SK-N-DZ (cell line): ENCODE measurements at places on chromosomes 2 and 18.

GRCh38 chr2:202774104-202774503 is 97.5 kb downstream of the ICA1L start:
- DNase-seq = no peak

DNA sequence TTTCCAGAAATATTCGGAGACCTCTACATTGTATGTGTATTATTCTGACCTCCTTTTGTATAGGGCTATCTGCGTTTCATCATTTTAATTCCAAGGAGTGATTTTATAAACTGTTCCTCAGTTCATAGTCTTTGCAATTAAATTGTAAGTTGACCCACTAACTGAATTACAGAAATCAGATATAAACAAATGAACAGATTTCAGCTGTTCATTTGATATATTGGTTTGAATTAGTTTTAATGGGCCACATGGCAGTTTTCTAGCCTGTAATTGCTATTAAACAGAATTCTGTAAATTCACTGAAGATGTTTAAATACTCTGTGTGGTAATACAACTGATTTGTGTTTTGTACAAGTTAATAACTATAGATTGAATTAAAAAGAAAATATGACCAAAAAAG is 346.4 kb upstream of the VWC2L start:
- peak; percentile 60 for DNase-seq

- DNase-seq = no peak
Observed at GRCh38 chr2:42999856-43000241, 207.5 kb upstream of the HAAO start.

DNA sequence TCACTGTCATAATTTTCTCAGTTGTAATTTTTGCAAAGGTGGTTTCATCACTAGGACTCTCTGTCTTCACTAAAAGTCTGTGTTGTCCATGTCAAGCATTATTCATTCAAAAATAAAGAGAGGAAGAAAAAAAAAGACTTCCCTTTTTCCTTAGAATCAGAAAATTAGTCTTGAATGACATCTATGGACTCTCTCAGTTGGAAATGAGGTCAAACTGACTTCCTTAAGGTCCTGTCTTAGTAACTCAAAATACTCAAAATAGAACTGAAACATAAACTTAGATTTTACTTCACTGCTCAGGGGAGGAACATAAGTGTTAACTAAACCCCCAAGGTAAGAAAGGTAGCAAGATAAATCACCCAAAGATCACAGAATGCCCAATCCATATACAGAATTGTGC is 2.2 kb upstream of the ZNF407 start:
- DNase-seq = no peak

DNA sequence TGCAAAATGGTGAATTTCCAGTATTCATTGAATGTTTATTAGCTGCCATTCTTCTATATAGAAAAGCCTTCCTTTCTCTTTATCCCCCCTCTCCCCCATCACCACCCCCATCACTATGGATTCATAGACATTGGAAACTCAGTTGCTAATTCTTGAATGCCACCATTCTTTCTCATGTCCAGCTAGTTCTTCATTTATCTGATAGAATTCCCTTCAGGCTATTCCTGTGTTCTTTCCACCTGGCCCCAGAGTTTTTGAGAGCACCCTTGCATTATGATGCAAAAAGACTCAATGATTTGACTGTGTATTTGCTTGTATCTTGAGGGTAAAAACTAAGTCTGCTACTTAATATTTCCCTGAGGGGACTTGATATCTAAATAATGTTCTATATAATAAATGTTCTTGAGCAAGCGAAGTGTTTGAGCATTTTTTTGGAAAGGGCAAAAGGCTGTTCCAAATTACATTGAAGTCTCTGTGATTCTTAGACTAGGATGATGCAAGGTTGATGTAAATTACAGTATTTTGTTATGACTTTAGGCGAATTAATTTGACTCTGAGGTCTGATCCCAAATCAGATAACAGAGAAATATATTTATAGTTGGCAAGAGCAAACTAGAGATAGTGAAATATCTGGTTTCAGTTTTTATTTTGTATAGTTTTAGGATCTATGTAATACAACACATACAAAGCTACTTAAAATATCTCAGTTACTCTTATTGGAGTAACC is 18.8 kb upstream of the SOS1 start:
- no peak for DNase-seq

DNA sequence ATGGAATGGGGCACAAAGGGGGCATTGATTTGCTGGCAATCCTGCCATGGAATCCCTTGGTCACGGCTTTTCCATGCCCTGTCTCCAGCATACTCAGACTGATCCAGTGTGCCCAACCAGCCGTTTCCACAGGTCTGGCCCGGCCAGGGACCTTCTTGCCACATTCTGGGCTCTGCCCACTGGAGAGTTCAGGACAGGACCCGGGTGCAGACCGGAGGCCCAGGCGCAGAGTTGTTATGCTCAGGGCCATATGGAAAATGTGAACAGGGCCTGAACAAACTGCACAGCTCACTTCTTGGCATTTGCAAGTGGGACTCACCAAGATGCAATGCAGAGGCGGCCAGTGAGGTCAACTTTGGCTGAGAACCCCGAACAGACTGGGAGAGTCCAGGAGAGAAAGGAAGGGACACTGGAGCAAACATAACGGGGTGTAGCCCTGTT is 15.6 kb upstream of the ASAP2 start:
- no peak for DNase-seq

DNA sequence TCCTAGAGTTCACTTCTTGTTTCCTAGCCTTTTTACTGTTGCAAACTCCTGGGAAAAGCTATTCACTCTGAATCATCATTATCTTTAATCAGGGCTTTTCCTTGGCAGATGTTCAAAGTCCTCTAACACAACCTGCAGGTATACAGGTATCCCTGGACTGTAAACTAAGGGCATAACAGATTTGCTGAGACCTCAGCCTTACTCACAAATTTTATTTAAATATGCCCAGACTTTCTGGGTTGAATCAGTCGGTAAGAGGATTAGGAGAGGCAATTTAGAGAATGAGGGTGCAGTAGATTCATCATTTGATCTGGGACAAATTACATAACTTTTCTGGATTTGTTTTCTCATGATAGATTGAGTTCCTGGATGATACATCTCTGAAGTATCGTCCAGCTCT is 217.8 kb upstream of the STON1 start:
- no peak for DNase-seq

GRCh38 chr2:183519371-183520056 is 395.3 kb downstream of the NUP35 start:
- no peak for DNase-seq

DNA sequence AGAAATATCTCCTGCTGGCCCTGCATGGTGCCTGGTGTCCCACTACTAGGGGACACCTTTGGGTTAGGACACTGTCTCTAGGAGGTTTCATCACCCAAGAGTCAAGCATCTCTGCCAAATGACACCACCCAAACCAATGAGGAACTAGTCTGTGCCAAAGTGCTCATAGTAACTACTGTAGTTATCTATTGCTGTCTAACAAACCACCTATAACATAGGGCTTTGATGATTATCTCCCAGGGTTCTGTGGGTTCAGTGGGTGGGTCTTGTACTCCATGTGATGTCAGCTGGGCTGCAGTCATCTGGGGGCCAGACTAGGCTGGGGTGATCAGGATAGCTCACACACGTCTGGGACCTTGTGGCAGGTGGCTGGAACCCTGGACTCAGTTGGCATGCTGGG is 59.8 kb downstream of the EPAS1 start:
- DNase-seq = no peak

- no peak for DNase-seq
Observed at GRCh38 chr18:48934415-48934722, 16.4 kb downstream of the SMAD7 start.

- DNase-seq = peak; percentile 39
Observed at GRCh38 chr18:80147037-80147417, 38.0 kb downstream of the ADNP2 start.

- DNase-seq = no peak
Observed at GRCh38 chr2:66761826-66762225, 326.9 kb downstream of the MEIS1 start.

DNA sequence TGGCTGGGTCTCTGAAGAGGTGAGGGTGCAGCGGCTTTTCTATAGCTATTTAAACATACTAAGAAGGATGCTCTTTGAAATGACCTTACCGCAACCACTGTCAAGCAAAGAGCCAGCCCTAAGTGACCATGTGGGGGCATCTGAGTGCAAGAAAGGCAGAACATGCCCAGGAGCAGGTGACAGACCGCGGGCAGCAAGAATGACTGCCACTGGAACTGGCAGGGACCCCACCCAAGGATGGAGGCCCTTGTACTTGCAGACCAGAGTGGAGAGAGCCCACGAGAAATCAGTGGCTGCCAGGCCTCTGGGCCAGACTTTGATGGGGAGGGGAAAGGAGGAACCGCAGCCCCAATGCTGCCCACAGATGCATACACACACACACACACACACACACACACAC is 33.1 kb downstream of the DNMT3A start:
- no peak for DNase-seq

GRCh38 chr2:155033652-155034051 is 335.2 kb downstream of the KCNJ3 start:
- no peak for DNase-seq

DNA sequence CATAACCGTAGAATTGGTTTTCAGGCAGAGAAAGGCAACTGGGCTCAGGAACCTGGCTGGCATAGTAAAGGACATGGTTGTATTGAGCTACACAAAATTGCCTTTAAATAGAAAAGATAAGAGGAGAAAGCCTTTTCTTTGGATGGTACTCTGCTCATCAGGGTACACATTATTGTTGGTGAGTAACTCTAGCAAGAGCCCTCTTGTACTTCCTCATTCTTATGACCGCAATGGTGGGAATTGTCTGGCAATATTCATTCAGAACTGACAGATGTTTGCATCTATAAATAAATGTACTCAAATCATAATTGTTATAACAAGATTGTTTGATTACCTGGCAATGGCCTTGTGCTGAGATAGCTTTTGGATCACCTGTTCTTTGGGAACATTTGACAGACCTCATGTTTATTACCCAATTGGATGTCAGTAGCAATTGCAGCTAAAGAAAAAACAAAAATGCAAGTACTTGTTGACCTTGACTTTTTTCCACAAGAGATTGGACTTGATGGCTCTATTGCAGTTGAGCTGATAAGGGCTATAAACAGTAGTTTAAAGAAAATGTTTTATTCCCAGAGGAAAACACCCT is 43.9 kb downstream of the MEIS1 start:
- no peak for DNase-seq

- peak; percentile 83 for DNase-seq
Observed at GRCh38 chr2:100260712-100261620, 61.3 kb downstream of the LONRF2 start.

DNA sequence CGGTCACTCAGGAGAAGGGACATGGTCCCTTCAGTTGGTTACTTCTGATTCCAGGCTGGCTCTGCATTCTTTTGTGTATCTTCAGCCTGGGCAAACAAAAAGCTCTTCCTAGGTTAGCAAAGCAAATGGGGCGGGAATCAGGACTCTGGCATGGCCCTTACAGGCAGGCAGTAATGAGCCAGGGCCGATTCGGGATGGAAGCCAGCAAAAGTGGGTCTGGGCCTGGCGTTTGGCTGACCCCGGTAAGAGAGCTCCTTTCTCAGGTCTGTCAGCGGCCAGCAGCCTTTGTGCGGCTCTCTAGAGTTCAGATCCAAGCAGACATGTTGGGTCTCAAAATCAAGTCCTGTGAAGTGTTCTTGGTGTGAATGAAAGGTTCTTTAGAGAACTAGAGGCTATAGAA is 81.5 kb upstream of the EML6 start:
- DNase-seq = no peak

GRCh38 chr18:58254873-58255511 is 211.0 kb downstream of the NEDD4L start:
- DNase-seq = no peak

DNA sequence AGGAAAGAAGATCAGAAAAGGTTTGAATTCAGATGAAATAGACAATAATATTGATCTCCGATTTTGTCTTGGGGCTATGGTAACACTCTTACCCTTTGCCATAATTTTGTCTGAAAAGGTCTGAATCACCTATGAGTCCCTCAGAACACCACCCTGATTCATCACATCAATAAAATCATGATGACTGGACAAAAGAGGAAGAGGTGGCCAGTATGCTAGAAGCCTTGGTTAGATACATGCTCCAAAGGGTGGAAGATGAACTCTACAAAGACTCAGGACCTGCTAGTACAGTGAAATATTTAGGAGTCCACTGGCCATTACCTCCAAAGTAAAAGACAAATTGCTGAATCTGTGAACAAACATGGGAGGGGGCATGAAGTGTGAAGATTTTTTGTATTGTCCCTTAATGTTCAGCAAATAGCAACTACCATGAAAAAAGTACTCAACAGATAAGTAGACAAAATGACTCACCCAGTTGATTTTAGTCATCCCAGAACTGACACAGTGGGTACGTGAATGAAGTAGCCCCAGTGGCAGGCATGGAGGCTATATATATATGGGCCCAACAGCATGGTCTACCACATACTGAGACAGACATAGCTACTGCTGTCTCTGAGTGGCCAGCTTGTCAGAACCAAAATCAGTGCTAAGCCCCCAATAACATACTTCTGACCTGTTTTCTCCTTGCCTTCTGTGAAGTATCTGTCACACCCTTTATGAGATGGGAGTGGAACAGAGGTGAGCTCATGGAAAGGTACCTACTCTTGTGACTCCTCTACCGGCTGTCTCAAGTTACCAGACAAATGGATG is 36.5 kb upstream of the GLS start:
- DNase-seq = no peak

DNA sequence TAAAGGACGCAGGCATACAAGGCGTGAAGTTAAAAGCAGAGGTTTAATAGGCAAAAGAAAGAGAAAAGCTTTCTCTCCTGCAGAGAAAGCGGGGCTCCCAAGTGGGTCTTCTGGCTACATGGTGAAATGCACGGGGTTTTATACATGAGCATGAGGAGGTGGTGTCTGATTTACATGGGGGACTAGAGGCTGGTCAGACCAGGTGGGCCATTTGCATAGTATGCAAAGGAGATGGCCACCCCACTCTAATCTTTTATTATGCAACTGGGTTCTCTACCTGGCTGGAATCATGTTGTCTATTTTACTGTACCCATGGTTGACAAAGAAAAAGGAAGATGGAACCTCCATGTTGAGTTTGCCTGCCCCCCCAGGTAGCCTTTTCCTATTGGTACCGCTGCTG is 356.2 kb downstream of the KCNJ3 start:
- DNase-seq = no peak

- no peak for DNase-seq
Observed at GRCh38 chr18:27771571-27771970, 405.4 kb downstream of the CDH2 start.

DNA sequence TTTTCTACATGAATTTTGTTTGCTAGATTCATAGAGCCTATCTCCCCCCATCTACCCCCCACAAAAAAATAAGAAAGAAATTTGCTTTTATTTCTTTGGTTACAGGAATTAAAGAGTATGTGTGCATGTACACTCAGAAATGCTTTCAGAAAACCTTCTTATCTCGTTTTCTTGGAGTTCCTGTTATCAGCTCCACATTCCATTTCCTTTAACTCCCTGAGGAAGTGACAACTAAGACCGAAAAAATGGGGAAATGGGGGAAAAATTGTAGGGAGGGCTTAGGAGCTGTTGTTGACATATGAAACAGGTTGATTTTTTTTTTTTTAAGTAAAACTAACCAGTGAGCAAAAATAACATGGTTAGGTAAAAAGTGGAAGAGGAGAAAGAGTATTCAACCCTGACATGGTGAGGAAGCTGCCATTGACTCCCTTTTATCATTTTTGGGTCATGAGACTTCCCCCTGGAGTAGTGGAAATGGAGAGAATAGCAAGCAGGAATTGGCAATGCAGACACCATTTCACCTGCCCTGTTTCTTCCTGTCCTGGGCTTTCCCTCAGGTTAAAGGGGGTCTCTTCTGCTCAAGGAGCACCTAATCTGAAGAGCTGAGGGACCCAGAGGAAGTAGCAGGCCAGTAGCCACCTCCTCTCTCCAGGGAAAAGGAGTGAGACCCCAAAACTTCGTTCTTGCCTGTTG is 93.5 kb downstream of the OSBPL6 start:
- no peak for DNase-seq

GRCh38 chr2:215428060-215428910 is 7.6 kb downstream of the FN1 start:
- DNase-seq = no peak
